Stimulated activated CD8-positive, alpha-beta memory T cell treated with anti-CD3 and anti-CD28 coated beads, Interleukin-4, amount 100 ng/mL, for 48 hours (primary cell): ENCODE measurements at places on chromosomes 2 and 18.

DNA sequence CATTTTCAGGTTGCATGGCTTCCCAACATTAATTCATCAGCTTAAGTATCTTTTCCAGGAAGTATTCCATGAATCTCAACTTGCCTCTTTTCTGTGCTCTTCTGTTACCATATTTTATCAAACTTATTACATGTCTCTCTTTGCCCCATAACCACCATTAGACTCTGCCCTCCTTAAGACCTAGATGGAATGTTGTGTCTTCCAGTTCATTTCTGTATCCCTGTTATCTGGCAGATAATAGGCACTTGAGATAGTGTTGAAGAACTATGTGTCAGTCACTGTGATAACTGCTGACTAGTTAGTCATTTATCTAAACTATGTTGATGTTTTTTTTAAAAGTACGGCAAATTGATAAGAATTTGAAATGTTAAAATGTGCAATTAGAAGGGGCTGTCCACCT is 41.8 kb downstream of the GLS start:
- DNase-seq, result no peak

GRCh38 chr2:89833116-89833779 is 1141.8 kb downstream of the RPIA start:
- no peak for DNase-seq

GRCh38 chr18:53629337-53629736 is 595.1 kb downstream of the MBD2 start:
- DNase-seq, result no peak

GRCh38 chr2:202133200-202133908 is 60.3 kb downstream of the KIAA2012 start:
- no peak for DNase-seq

- no peak for DNase-seq
These were observed 44.1 kb downstream of the TNFRSF11A start for GRCh38 chr18:62369129-62369644.

DNA sequence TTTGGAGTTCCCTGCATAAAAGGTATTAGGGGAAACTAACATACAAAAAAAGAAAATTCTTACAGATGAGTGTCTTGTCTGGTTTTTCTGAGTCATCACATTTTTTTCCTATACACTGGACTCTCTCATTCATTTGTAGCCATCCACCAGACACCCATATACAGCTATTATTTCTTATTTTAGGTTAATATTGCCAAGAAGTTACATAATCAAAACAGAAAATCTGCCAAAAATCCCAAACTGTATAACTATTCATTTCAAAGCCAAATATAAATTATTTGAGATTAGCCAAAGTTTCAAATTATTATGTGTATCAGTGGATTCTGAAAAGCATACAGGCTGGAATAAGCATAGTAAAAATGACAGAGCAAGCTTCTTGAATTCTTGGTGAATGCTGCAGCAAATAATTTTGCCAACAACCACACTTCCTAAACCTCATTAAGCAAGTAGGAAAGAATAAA is 191.2 kb downstream of the NCKAP5 start:
- no peak for DNase-seq
